ENCODE measurements at places on chromosomes 12 and 14.

GRCh38 chr12:26668230-26668629, 164.8 kb downstream of the ITPR2 start:
- DNase-seq: no peak

- no peak for DNase-seq
Observed at GRCh38 chr14:54570631-54571415, 3.9 kb downstream of the SAMD4A start.

DNA sequence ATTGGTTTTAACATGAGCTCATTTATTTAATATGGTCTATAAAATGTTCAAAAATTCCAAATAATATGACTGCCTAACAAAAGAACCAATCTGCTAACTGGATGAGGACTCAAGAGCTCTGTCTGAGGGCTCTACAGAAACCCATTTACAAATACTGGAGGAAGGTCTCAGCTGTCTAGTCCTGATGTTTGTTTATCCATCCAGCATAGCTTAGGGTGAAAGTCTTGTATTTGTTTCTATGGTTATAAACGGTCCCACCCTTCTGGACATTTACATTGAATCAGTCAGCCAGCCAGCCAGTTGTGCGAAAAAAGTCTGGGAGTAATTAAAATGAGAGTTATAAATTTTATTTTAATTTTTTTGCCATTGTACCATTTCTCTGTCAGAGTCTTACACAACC, 220.7 kb downstream of the BMP4 start:
- no peak for DNase-seq

GRCh38 chr12:24839268-24839791, 109.6 kb downstream of the BCAT1 start:
- DNase-seq: no peak

GRCh38 chr14:26941521-26941920, 343.7 kb upstream of the NOVA1 start:
- DNase-seq: no peak

DNA sequence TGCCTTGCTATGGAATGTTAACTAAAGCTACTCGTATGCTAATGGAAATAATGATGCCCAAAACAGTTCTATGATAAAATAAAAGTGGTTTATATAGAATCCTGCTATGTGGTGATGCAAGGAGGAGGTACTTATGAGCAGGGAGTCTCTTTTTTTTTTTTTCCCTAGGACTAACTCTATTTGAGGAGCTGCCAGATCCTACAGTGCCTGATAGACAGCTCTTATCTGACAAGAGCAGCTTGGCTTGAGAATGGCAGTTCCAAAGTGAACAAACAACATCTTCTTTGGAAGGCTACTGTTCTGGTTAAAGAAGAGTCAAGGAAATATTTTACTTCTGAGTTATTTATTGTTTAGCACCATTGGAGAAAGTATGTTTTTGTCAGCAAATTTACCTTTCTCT, 10.2 kb upstream of the ACSM4 start:
- DNase-seq: no peak

DNA sequence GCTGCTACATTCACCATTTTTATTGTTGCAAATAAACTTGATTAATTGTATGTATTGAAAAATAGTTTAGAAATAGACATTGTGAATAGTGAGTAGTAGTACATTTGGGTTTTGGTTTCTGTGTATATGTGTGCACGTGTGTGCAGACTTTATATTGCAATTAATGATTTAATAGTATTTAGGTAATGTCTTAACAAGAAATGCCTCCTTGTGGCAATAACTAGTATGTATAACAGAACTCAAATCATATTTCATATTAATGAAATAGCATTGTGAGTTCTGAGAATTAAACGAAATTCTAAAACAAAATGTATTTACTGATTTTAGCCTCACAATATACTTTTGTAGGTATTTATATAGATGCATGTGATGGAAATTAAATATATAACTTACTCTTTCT, 100.1 kb downstream of the SCAF11 start:
- no peak for DNase-seq

- DNase-seq: no peak
Observed at GRCh38 chr12:30753233-30753632, 1.5 kb downstream of the CAPRIN2 start.

DNA sequence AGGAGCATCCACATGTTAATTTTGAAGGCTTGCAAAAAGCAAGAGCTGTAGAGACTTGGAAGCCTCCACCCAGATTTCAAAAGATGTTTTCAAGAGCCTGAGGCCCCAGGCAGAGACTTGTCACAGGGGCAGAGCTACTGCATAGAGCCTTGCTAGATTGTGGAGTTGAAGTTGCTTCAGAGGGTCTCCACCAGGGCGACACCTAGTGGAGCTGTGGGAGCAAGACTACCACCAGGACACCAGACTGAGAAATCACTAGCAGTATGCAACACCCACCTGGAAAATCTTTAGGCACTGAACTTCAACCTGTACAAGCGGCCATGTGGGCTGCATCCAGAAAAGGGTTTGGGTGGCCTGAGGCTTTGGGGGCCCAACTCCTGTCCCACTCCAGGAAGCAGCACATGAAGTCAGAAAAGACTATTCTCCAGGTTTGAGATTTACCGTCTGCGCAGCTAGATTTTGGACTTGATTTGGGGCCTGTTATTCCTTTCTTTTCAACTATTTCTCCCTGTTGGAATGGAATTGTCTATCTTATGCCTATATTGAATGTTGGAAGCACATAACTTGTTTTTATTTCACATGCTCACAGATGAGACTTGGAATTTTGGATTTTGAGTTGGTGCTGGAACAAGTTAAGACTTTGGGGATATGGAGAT, 508.6 kb downstream of the FLRT2 start:
- DNase-seq: no peak

GRCh38 chr14:38999949-39000348, 103.1 kb downstream of the SEC23A start:
- no peak for DNase-seq

DNA sequence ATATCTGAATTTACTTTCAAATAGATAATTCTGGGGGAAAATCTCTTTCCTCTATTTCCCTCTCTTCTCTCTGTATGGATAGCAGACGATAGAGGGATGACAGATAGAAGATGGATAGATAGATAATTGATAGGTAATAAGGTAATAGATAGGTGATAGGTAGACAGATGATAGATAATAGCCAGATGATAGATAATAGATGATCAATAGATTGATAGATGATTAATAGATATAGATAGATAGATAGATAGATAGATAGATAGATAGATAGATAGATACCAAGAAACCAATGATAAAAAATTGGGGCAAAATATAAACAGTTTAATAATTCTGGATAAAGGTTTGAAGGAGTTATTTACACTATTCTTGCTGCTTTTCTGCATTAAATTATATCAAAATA, 26.6 kb upstream of the RIMBP2 start:
- no peak for DNase-seq

DNA sequence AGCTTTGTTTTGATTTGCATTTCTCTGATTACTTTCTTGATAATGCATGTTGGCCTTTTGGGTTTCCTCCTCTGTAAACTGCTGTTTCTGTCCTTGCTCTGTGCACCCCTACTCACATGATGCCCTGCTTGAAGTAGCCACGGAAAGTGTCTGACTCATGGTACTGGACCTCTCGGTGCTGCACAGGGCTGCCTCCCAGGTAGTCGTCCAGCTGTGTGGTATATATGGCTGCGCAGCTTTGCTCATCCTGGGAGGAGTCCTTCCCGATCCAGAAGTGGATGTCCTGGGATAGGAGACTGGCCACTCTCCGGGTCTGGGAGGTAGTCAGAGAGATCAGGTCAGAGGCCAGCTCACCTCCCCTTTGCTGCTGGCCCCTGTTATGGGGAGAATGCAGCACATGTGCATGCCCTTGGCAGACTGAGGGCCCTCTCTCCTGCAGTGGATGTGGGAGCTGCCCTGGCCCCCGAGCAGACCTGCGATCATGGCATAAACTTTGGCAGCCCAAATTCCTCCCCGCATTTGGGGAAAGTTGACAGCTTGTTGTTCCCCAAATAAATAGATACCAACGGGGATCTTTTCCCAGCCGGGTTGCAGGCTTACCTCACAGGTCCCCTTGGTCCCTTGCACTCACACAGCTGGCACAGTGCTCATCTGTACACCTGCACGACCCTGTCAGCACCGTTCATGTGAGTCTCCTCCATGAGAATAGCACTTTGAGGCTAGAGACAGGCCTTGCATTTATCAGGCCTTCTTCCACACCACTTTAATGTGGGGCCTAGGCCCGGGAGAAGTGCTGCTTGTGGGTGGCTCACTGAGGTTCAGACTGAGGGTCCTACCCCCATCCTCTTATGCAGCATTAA, 5.2 kb downstream of the AVIL start:
- DNase-seq: no peak

DNA sequence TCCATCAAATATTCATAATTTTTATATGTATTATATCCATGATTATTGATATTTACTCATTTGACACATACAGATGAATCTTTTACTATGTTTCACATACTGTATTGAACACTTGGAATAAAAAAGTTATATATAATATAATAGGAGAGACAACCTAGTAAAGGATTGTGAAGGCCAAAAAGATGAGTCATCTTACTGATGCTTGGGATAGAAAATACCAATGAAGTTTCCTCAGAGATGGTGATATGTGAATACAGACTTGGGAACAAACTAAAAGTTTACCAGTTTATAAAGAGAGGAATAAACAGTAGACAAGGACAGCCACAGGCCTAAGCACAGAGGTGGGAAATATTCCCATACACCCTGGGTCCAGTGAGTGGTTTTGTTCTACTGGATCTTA, 743.9 kb upstream of the FLRT2 start:
- no peak for DNase-seq

DNA sequence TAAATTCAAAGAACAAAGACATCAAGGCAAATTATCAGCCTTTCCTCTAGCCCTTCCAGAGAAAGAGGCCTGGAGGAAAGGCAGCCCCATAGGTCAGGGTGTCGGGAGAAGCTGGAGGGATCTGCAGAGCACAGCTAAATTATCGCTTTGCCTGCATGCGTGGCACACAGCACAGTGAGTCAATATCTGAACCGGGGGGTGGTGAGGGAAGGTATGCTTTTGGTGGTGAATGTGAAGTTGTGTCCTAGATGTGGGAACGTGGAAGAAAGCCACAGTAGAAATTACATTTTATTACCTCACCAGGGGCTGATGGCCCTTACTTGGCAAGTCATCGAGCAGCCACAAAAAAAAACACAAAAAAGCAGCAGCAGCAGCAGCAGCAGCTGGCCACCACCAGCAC, 243.2 kb downstream of the EGLN3 start:
- DNase-seq: no peak

DNA sequence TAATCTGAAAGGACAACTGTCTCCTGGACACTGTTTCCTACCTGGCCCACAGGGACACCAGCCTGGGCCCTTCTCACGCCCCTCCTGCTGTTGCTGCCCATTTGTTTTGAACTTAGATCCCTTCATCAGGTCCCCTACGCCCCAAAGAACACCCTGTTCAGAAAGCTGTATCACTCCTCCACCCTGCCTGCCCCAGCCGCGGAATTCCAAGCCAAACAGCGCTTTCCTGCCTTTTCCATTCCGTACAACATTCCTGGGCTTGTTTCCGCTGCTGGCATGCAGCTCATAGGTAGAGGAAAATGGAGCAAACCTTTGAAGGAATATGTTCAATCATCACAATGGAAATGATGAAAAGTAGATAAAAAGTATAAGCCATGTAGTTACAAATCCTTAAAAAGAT, 12.8 kb upstream of the GSG1 start:
- DNase-seq: no peak

- DNase-seq: no peak
Observed at GRCh38 chr14:90645842-90646443, 170.3 kb downstream of the TTC7B start.

DNA sequence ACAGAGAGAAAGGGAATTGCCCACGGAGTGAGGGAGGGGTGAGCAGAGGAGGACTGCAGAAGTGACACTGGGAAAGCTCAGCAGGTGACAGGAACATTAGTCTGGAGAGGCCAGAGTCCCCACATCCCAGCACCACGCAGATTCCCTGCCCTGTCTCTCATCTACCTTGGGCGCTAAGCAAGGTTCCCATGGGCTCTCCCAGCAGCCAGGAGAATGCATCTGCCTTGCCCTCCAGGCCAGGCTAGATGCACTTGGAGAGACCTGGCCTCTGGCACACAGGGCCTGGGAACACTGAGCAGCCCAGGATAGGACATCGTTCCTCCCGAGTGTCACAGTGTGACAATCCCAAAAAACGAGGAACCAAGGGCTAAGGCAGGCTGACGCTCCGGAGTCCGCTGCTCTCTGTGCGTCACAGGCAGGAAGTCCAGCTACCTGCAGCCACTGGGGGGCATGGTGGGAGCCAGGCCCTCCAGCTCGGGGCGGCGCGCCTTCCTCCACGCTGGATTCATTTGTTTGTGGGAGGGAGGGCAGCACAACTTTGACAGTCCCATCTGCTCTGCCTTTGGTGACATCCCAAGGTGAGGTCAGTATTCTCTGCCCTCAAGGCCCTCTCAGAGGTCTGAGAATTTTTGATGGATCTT, 5.4 kb upstream of the NGB start:
- no peak for DNase-seq

DNA sequence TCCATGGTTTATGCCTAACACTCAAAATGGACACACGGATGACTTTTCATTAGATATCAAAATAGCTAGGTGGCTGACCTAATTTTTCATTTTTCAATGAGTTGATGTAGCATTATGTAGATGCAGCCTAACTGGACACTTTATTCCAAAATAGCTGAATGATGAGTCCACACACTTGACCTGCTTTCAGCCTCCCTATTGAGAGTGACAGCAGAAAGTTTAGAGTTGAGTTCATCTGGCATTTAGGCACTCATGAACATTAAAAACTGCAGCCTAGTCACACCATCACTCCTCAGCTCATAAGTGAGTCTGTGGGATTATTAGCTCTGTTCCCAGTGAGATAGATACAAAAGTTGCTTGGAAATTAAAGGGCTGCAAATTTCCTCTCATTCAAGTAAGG, 307.3 kb upstream of the PRKD1 start:
- DNase-seq: no peak

DNA sequence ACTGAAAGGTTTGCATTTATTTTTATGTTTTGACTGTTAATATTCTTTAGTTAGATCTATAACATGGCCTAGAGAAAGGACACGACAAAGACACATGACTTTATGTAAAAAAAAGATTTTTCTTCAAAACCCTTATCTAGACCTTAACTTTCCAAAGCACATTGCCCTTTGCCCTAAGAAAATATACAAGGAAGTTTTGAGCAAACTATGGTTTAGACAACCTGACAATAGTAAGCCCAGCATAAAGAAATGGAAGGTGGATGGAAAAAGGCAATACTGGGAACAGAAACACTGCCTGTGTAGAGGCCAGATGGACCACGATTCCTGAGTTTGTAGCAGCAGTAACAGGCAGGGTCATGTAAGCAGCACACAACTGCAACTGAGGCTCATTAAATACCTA, 724.0 kb downstream of the GALC start:
- DNase-seq: no peak

DNA sequence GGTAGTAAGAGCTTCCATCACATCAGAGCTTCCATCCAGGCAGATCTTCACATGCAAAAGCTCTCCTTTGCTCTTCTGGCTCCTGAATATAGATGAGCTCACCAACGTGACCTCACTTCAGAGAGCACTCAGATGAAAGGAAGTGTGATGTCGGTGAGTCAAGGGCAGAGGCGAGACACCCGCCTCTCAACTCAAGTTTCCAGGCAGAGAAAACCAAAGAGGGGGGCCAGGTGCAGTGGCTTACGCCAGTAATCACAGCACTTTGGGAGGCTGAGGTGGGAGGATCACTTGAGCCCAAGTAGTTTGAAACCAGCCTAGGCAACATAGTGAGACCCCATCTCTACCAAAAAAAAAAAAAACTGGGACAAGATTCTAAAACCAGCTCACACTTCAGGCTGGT, 126.9 kb downstream of the DUSP6 start:
- DNase-seq: no peak

- DNase-seq: no peak
Observed at GRCh38 chr12:1920971-1921370, 2.5 kb upstream of the CACNA2D4 start.

Data from NCI-H2081 treated with DMSO at 0.1 percent for 48 hours (cell line).